Suppressor macrophage treated with lipopolysaccharide for 1 hour (primary cell): ENCODE measurements at places on chromosomes 1 and 21.

DNA sequence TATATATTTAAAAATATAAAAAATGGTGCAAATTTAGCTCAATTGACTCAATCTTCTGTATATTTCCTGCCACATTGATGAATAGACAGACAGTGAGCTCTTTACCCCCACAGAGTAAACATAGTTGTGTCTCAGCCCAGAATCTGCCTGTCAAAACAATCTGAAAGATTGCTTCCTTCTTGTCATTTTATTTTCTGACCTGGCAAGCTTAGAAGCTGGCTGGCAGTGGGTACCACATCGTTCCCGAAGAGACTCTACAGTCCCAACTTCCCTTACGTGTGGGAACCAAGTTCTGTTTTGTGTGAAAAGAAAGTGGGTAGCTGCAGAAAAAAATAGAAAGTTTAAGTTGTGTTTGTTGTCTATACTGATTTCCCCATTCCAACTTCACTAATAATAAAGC is 629.3 kb upstream of the NEGR1 start:
- DNase-seq, result no peak

GRCh38 chr1:5522531-5523145 is 469.6 kb downstream of the NPHP4 start:
- DNase-seq, result no peak

GRCh38 chr21:34996304-34997101 is 52.6 kb downstream of the RUNX1 start:
- DNase-seq, result peak; percentile 76

- no peak for DNase-seq
Observed at GRCh38 chr1:20115479-20115878, 3.9 kb downstream of the PLA2G2D start.

DNA sequence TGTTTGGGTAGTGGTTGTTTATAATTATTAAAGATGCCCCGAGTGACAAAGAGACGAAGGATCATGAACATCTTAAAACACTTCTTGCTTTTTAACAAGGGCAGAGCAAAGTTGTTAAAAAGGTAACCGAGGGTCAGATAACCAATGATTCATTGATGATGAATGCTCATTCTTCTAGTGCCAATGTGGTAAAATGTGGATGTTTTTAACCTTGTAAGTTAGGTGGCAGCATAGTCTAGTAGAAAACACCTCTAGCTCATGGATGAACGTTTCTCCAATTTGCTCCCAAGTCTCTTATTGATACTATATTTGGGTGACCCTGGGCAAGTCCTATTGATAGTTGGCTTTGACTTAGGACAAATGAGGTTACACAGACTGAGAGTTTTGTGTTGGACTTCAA is 167.9 kb downstream of the KIF26B start:
- no peak for DNase-seq

- no peak for DNase-seq
Observed at GRCh38 chr1:225777058-225777582, 506 bp upstream of the SRP9 start.

DNA sequence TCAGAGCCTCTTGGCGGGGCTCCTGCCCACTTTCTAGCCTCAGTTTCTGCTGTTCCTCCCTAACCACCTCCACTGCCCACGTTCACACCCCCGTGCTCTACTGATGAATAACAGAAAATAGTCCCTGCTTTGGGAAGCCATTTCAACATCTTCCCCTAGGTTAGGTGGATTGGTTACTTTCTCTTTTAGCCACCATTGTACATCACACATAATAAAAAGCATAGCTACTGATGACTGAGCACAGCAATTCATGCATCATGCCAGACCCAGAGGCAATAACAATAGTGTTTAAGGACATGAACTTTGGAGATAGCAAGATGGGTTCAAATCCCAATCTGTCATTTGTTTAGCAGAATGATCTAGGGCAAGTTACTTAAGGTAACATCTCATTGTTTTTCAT is 74.6 kb downstream of the COLGALT2 start:
- no peak for DNase-seq

GRCh38 chr1:108036796-108037562 is 72.0 kb upstream of the VAV3 start:
- no peak for DNase-seq

GRCh38 chr1:177137814-177138213 is 26.7 kb downstream of the ASTN1 start:
- no peak for DNase-seq

DNA sequence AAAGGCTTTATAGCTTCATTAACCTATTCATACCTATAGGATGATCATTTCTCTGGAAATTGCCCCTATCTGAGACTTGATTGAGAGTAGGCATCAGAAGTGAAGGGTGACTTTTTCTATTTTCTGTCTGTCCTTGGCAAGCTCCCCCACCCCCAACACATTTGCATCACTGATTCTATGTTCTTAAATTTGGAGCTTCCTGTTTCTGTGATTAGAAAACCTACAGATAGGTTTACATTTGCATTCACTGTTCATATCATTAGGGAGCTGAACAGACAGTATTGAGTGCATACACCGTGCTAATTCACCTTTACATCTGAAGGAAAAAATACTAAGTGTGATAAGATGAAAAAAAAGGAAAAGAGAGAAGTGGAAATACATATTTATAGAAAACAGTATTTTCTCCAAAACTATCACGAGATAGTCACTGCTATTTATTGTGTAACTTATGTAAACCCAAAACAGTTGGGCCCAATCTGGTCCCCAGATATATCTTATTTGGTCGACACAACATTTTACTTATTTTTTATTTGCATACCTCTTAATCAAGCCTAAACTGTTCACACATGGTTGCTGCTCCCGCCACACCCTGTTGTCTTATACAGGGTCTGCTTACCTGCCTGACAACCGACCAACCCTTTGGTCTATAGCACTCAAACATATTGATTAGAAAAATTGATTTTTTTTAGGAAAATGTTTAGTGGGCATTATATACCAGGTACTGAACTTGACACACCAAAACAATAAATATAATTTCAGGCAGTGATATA is 218.8 kb downstream of the NTNG1 start:
- DNase-seq, result no peak

GRCh38 chr1:204791453-204792353 is 79.0 kb upstream of the NFASC start:
- DNase-seq, result peak; percentile 84

DNA sequence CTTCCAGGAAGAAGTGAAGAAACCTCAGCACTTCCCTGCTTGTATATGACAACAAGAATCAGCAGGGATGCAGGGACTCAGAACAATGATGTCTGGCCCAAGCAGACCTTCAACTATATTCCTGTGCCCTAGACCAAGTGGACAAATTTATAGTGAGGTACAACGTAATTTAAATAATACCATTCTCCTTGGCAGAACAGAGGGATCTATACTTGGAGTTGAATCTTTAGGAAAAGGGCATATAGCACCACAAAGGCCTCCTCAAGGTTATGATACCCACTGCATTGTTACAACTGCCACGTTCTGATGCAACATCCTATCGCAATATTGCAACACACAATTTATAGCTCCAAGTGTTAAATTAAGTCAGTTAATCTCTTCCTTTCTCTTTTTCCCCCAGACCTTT is 29.1 kb upstream of the GFI1 start:
- no peak for DNase-seq

GRCh38 chr1:84930329-84930728 is 37.3 kb upstream of the LPAR3 start:
- DNase-seq, result no peak

- no peak for DNase-seq
Observed at GRCh38 chr1:24097663-24098062, 14.3 kb downstream of the MYOM3 start.

GRCh38 chr1:207241164-207241934 is 80.1 kb upstream of the CD55 start:
- no peak for DNase-seq

DNA sequence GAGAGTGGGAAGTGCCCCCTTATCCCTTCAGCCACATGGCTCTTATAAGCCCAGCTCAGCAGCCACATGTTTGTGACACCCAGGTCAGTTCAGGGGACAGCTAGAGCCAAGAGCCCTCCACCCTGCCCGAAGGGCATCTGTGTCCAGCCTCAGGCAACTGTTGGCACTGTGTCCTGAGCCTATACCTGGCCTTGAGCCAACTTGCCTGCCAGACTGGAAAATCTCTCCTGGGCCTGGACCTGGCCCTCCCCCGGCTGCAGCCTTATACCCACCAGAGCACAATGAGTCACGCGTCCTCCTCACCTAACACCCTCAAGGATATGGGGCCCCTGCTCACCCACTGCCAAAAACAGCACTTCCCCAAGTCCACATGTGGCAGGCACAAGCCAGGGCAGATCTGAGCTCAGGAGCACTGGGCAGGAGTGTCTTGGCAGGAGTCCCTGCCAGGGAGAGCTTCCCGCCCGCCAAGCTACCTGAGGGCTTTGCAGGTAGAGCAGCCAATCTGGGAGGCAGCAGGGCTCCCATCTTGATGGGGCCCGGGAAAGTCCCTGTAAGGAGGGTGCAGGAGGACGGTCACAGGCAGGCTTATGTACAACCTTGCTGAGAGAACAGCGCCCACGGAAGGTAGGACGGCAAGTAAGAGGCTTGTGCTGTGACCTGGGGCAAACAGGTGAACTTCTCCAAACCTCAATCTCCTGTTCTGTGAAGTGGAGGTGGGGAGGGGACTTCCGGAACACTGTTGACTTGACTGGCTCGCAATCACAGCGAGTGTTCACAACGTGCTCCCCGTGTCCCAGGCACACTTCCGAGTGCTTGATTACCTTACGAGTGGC is 19.8 kb upstream of the HSPG2 start:
- DNase-seq, result no peak

DNA sequence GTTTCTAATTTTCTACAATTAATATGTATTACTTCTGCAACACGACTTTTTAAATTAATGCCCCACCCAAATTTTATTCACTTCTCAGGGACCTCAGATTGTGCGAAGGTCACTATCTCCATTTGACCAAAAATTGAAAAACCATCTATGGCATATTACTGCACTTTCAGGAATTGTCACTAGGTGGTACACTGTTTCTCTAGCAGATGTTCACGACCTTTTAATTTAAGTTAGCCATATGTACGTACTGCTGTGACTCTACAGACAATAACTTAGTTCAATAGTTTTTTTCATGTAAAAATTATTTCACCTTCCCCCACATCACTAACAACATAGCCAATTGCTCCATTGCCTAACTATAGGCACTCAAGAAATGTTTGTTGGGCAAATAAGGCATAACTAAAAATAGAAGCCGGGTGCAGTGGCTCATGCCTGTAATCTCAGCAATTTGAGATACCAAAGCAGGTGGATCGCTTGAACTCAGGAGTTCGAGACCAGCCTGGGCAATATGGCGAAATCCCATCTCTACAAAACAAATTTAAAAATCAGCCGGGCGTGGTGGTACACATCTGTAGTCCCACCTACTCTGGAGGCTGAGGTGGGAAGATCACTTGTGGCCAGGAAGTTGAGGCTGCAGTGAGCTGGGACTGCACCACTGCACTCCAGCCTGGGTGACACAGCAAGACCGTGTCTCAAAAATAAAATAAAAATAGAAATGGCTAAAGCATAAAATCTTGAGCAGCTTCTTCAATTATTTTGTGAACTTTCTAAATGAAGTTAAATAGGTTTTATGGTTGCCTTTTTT is 75.7 kb upstream of the PKN2 start:
- DNase-seq, result peak; percentile 39

DNA sequence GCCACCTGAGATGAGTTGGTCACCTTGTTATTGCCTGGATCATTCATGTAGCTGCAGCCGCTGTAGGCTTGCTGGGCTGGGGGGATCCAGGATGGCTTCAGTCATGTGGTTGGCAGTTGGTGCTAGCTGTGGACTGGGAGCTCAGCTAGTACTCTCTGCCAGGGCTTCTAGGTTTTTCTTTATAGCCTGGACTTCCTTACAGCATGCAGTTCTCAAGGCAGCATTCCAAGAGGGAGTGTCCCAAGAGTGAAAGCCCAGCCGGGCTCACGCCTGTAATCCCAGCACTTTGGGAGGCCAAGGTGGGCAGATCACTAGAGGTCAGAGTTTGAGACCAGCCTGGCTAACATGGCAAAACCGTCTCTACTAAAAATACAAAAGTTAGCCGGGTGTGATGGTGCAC is 23.7 kb upstream of the ACTL8 start:
- no peak for DNase-seq

- DNase-seq, result peak; percentile 56
Observed at GRCh38 chr1:234942879-234943506, 185.6 kb downstream of the TOMM20 start.

DNA sequence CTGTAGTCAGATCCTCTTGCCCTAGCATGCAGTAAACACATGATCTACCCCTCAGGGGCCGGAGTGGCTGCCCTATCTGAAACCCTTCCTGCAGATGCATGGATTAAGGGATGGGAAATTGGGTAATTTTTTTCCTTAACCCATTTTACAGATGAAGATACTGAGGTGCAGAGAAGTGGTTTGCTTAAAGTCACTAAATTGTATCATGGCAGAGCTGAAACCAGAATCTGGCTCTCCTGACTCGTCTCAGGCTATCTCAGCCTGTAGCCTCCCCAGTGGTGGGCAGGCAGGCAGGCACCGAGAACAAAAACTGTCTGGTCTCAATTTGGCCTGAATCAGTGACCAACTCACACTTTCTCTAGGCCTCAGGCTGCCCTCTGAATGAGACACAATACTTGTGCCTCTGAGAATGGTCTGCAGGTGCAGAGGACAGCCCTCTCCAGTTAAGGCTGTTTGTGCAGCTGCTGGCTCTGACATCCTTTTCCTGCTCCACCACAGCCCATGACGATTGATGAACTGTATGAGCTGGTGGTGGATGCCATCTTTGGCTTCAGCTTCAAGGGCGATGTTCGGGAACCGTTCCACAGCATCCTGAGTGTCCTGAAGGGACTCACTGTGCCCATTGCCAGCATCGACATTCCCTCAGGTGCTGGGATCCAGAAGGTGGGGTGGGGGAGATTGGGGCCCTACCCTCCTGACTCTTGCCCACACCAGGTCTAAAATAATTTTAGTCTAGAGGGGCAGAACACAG is 1.5 kb downstream of the NAXE start:
- DNase-seq, result no peak

GRCh38 chr1:19831441-19831840 is 16.4 kb upstream of the RNF186 start:
- DNase-seq, result no peak
